ENCODE measurements at places on chromosomes 6 and 20. TPM values are rescaled to one million over a fixed set of nuclear protein-coding genes. Genes with fewer than 3 reads are reported as not detected.

LINC00237 gene
- total RNA-seq: not detected

ELOVL4 gene
- 7.9 TPM for total RNA-seq

TFAP2C gene
- total RNA-seq: 0.11 TPM

NDRG3 gene
- total RNA-seq: 17.6 TPM

DNA sequence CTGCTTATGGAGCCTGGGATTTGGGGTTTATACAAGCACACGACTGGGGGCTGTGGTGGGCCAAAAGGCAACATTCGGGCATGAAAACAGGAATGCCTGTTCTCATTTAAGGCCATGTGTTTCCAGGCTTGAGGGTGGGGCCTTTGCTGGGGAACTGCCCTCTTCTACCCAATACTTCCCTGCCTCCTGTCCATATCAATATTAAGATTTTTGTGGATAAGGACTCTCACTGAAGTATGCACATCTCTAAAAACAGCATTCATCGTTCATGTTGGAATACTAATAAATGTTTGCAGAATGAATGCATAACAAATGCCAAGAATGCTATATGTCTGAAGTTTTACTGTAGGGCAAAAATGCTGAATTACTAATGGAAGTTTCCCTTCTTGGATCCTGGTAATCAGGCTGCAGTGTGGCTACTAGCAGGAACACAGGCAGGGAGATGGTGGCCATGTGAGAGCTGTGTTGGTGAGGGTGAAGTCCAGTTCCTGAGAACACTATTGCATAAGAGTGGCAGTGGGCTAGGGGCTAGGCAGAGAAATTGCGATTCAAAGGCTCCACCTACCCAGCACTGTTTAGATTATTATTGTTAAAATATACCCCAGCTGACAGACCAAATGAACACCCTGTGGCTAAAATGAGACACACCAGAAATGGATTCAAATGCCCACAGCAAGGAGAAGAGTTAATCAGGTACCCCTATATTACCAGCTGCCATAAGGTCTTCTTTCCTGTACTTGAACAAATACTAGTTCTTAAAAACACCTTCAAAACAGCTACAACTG, 644.3 kb downstream of the EPM2A start:
- H3K27ac ChIP-seq: no peak overlapping the region
- no peaks in the 10 kb centered on the region for H3K27me3 ChIP-seq
- DNase-seq: no peak
- no peak overlapping the region for H3K4me3 ChIP-seq
- H3K36me3 ChIP-seq: no peaks in the 10 kb centered on the region
- H3K4me1 ChIP-seq: peaks cover 2% of the 10 kb centered on the region

DNA sequence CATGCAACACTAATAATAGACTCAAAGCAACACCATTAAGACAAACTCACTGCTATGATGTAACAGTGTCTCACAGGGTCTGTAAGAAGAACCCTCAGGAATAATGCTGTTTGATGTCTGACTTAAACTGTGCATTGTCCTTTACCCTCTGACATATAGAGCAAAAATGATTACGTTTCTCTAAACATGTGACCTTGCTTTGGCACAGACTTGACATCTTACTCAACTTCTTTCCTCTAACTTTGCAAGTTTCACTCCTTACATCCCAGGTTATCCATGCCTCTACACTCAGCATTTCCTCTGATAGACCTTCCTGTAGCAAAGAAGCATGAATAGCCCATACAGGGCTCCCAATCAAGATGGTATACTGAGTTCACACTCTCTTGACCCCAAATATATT, 252.7 kb downstream of the UST start:
- no peak overlapping the region for H3K4me3 ChIP-seq
- no peaks in the 10 kb centered on the region for H3K4me1 ChIP-seq
- no peaks in the 10 kb centered on the region for H3K36me3 ChIP-seq
- DNase-seq: no peak
- H3K27me3 ChIP-seq: no peaks in the 10 kb centered on the region

DNA sequence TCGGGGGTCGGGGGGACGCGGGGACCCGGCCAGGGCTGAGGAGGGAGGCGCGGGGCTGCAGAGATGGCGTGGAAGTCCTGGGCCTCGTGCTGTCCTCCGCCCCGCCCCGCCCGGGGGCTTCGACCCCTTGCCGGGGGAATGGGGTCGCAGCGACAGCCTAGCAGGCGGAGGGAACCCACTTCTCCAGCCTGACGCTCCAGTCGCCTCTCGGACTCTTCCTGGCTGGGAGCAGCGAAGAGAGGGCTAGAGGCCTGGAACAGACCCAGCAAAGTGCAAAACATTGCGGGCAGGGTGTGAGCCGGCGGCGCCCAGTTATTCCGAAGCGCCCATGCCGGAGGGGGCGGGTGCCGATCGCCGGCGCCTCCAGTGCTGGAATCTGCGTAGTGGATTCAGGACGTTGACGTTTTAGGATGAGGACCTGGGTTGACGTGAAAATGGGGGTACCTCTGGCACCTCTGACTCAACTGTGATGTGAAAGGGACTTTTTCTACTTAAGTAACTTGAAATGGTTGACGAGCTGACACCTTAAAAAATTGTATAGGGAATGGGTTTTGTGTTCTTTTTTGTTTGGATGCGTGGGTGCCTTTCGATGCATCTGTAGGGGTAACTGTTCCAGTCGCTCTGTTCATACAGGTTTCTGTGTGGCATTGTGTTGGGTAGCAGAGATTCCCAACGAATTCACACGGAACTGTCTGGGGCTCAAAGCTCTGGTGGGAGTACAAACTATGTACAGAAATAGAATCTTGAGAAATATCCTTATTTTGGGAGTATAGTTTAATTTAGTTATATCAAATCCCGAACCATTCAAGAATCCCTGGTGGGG, 1.4 kb downstream of the SLC35F1 start:
- H3K4me3 ChIP-seq: peak overlapping the region; percentile 60
- H3K27ac ChIP-seq: no peak overlapping the region
- H3K4me1 ChIP-seq: peaks cover 15% of the 10 kb centered on the region
- peaks cover 59% of the 10 kb centered on the region for H3K27me3 ChIP-seq
- peak; percentile 4 for DNase-seq

DNA sequence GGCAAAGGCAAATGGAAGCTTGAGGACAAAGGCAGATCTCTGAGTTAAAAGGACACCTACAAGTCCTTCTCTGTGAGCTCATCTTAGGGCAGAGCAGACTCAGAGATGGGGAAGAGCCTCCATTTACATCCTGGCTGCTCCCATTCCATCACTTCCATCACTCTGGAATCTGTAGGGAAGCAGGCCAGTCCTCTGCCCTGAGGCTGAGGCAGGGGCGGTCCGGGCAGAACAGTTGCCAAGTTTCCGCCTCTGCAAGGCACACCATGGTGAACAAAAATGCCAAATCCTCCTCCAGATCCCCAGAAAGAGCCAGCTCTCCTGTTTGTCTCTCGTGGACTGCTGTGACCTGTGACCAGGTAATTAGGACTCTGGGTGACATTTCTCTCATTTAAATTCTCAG, 209.6 kb upstream of the SSTR4 start:
- no peaks in the 10 kb centered on the region for H3K36me3 ChIP-seq
- H3K4me1 ChIP-seq: no peaks in the 10 kb centered on the region
- H3K4me3 ChIP-seq: no peak overlapping the region
- no peak for DNase-seq
- H3K27me3 ChIP-seq: no peaks in the 10 kb centered on the region

DNA sequence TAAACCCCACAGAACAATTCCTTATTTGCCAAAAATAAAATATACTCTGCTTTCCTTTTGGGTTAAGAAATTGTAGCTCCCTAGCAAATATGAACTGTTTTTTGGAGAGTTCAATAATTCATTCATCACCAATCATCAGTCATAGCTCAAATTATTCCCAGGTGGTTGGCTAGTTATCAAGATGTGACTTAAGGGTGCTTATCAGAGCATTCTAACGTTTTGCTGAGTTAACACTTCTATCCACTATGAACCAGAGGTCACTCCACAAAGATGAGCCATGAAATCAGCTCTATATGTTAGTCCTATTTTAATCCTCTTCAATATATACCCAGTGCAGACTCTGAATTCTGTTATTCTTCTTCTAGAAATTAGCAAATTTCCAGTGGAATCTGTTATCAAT, 379.1 kb downstream of the TENT5A start:
- DNase-seq: no peak
- H3K4me1 ChIP-seq: no peaks in the 10 kb centered on the region
- no peaks in the 10 kb centered on the region for H3K36me3 ChIP-seq
- no peaks in the 10 kb centered on the region for H3K27me3 ChIP-seq
- no peak overlapping the region for H3K4me3 ChIP-seq
